ENCODE measurements at places on chromosomes 5 and 9. TPM values are rescaled to one million over a fixed set of nuclear protein-coding genes. Genes with fewer than 3 reads are reported as not detected.
A peak's percentile ranks its signal among the peaks of the same experiment; 100 is the strongest.

ANGPTL2 gene
- 42.8 TPM for total RNA-seq

FGD3 gene
- total RNA-seq, result 3.3 TPM

RNF183 gene
- not detected for total RNA-seq

DNA sequence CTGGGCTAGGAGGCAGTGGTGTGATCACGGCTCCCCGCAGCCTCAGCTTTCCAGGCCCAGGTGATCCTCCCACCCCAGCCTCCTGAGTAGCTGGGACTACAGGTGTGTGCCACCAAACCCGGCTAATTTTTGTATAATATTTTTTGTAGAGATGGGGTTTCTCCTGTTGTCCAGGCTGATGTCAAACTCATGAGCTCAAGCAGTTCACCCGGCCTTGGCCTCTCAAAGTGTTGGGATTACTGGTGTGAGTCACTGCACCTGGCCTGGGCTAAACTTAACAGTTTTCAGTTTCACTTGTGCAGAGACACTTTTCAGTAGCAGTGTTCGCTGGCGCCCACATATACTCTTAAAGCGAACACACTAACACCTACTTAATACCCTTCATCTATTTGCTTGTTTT is 205.6 kb upstream of the ZNF608 start:
- H3K27ac ChIP-seq, result no peak overlapping the region
- no peaks in the 10 kb centered on the region for H3K36me3 ChIP-seq

GRCh38 chr5:95873351-95873750 is 50.8 kb upstream of the GLRX start:
- no peaks in the 10 kb centered on the region for H3K36me3 ChIP-seq
- no peaks in the 10 kb centered on the region for H3K27me3 ChIP-seq
- H3K4me3 ChIP-seq, result no peak overlapping the region
- no peak for DNase-seq
- H3K4me1 ChIP-seq, result peaks cover 7% of the 10 kb centered on the region

- no peak overlapping the region for H3K27ac ChIP-seq
- H3K4me3 ChIP-seq, result no peak overlapping the region
- H3K27me3 ChIP-seq, result no peaks in the 10 kb centered on the region
- no peaks in the 10 kb centered on the region for H3K4me1 ChIP-seq
- no peaks in the 10 kb centered on the region for H3K36me3 ChIP-seq
Observed at GRCh38 chr5:94347130-94347529, 271.3 kb downstream of the KIAA0825 start.

GRCh38 chr9:105066275-105066865 is 138.4 kb upstream of the ABCA1 start:
- no peaks in the 10 kb centered on the region for H3K4me1 ChIP-seq
- no peaks in the 10 kb centered on the region for H3K36me3 ChIP-seq
- H3K27me3 ChIP-seq, result no peaks in the 10 kb centered on the region

GRCh38 chr5:91864962-91865361 is 481.8 kb upstream of the ARRDC3 start:
- no peaks in the 10 kb centered on the region for H3K4me1 ChIP-seq
- no peaks in the 10 kb centered on the region for H3K36me3 ChIP-seq
- H3K27ac ChIP-seq, result no peak overlapping the region
- no peaks in the 10 kb centered on the region for H3K27me3 ChIP-seq
- DNase-seq, result no peak

- no peaks in the 10 kb centered on the region for H3K36me3 ChIP-seq
- no peak overlapping the region for H3K4me3 ChIP-seq
- no peak for DNase-seq
- H3K27me3 ChIP-seq, result no peaks in the 10 kb centered on the region
- H3K27ac ChIP-seq, result no peak overlapping the region
- no peaks in the 10 kb centered on the region for H3K4me1 ChIP-seq
Observed at GRCh38 chr9:29322240-29322639, 1749.0 kb upstream of the C9orf72 start.

GRCh38 chr5:10863763-10864383 is 102.8 kb upstream of the DAP start:
- H3K36me3 ChIP-seq, result no peaks in the 10 kb centered on the region
- H3K27ac ChIP-seq, result no peak overlapping the region
- H3K4me3 ChIP-seq, result no peak overlapping the region
- H3K4me1 ChIP-seq, result no peaks in the 10 kb centered on the region
- no peaks in the 10 kb centered on the region for H3K27me3 ChIP-seq

DNA sequence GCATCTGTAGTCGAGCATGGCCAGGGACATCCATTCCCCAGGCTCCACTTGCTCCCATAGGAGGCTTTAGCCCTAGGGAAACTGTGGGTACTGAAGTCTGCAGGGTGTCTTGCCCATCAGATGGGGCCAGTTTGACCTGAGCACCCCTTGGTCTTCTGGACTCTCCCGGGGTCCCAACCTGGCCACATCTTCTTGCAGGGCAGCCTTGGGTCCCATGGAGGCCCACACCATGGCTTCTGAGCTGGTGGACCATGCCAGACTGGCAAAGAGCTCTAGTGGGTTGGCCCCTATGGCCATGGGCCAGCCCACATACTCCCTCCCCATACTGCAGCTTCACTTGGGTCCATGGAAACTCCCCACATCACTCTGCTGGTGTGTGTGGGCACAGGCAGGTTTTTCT is 154.4 kb upstream of the PRLR start:
- no peak overlapping the region for H3K4me3 ChIP-seq
- no peaks in the 10 kb centered on the region for H3K36me3 ChIP-seq
- H3K27me3 ChIP-seq, result no peaks in the 10 kb centered on the region
- H3K4me1 ChIP-seq, result no peaks in the 10 kb centered on the region
- H3K27ac ChIP-seq, result no peak overlapping the region

DNA sequence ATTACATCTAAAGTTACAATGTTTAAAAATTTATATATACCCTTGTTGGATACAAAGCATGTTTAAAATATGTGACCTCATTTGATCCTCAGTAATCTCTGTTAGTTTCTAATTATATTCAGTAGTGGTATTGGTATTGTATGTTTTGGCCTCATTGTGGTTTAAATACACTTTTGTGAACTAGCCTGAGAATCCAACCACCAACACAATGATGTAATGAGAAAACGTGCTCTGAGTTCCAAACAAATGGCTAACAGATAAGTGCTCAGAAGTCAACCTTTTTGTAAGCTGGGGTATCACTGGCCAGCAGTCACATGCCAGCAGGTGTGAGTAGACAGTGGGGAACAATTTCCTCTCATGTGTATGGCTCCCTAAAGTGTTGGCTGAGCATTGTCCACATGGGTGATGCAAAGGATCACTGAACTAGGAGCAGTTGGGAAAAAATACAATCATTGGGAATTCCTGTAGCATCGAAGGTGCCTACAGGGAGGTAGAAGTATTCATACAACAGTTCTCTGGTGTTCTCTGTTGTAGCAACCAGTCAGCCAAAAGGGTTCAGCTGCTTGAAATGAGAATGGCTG is 56.1 kb downstream of the DOCK8 start:
- no peak for DNase-seq
- no peaks in the 10 kb centered on the region for H3K4me1 ChIP-seq
- H3K27ac ChIP-seq, result no peak overlapping the region
- H3K4me3 ChIP-seq, result no peak overlapping the region

GRCh38 chr9:113475992-113476391 is 12.5 kb downstream of the RGS3 start:
- H3K4me3 ChIP-seq, result no peak overlapping the region
- H3K27me3 ChIP-seq, result no peaks in the 10 kb centered on the region
- DNase-seq, result no peak
- H3K36me3 ChIP-seq, result no peaks in the 10 kb centered on the region
- peak overlapping the region; percentile 69 for H3K27ac ChIP-seq

Measured in right atrium auricular region (tissue), 2 donors.